Stimulated activated CD8-positive, alpha-beta memory T cell treated with anti-CD3 and anti-CD28 coated beads, Interleukin-4, amount 100 ng/mL, for 1 hour (primary cell): ENCODE measurements at places on chromosomes 6 and 20.

DNA sequence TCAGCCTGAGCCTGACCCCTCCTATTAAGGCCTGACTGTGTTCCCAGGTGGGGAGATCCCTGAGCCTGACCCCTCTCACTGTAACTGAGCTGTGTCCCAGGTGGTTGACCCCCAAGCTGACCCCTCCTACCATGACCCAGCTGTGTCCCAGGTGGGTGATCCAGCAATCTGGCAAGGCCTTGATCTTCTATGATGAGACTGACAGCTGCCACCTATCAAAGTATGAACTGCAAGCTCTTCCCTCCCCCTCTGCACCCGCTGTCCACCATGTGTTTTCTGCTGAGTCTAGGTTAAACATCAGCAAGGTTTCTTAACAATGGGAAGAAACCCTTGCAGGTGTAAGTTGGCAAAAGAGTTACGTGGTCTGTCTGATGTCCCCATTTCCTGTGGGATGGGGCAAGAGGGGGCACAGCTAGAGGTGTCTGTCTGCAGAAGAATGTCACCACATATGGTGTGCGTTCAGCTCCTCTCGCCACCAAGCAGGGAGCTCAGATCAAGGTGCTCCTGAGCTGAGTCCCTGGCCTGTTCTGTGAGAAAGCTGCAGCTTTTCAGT lies 5.9 kb downstream of the PXDC1 start:
- DNase-seq = no peak

DNA sequence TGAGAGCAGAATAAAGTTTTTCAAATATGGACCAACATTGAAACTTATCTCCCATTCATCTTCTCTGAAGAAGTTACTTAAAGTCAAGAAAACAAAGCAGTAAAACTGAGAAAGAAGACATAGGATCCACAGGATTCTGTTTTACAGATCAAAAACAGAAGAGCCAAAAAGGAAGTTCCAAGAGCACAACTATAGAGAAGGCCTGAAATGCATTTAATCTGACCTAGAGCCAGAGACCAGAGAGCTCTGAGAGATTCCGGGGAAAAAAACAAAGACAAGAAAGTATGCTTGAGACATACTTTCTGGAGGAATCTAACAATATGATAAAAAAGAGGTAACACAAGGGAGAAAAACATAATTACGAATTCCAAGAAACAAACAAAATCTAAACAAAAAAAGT lies 26.1 kb downstream of the SRPK1 start:
- no peak for DNase-seq

DNA sequence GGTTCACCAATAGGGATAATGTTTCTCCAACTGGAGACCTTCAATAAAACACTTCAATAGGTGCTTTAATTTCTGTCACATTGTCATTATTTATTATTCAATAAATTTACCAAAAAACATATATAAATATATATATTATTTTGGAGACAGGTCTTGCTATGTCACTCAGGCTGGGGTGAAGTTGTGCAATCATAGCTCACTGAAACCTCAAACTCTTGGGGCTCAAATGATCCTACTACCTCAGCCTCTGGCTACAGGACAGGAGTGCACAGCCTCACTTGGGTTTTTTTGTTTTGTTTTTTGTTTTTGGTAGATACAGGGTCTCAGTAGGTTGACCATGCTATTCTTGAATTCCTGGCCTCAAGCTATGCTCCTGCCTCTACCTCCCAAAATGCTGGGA lies 9.9 kb downstream of the SMLR1 start:
- no peak for DNase-seq

DNA sequence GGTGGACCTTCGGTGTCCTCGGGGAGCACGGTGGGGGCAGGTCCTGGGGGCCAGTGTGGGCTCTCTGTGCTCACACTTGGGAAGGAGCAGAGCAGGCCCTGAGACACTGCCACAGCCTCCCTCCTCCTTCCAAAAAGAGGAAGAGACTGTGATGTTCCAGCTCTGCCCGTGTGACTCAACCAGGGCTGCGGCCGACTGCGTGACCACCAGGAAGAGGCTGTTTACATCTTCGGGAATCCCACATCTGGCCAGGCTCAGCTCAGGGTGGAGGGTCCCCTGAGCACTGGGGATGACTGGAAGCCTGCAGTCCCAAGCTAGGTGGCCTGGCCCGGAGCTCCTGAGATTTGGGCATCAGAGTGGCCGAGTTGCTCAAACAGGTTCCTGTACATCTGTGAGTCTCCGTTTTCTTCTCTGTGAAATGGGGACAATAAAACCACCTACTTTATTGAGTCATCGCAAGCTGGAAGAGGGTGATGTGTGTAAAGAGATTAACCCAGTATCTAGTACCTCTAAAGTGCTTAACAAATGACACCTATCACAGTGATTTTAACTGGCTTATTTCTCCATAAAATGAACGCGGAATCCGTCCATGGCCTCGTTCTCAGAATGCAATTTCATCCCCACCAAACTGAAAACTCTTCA lies 242.1 kb downstream of the DLL1 start:
- no peak for DNase-seq

DNA sequence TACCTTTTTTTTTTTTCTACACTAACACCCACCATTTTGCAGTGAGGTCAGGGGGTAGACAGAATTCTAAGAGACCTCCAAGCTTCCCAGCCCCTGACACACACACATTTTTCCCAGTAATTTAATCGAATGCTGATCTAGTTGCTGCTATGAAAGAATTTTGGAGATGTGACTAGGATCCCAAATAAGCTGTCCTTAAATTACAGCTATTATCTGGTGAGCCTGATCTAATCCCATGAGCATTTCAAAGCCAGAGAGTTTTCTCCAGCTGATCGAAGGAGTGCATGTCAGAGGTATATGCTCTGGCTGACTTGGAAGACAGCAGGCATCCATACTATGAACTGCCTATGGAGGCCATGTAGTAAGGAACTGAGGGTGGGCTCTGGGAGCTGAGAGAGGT lies 503.8 kb upstream of the MARCKS start:
- no peak for DNase-seq

GRCh38 chr6:25302151-25302550 lies 23.0 kb downstream of the CARMIL1 start:
- no peak for DNase-seq

DNA sequence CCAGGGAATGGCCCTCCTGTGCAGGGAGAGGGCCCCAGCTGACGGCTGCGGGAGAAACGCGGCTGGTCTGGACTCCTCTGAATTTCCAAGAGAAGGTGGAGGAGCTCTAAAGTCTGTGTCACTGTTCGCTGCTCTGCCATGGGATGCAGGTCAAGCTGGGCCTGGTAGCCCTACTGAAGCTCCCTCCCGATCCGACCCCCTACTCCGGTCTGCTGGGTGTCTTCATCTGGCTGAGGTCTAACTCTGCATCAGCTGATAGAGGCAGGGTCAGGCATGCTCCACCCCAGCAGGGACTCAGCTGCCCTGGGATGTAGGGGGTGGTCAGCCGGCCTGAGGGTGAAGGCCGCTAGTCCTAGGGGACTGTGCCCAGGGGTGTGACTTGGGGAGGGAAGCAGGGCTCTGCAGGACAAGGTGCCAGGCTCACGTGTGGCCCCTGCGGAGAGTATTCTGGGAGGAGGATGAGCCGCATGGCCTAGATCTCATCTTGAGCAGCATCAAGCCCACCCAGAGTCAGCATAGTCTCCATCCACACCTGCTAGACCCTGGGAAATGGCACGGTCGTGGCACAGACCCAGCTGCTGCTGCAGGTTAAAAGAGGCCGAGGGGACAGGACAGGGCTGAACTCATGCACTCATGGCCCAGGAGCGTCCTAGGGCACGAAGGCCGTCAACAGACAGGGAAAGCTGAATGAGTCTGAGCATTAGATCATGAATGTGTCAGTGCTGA lies 1.4 kb downstream of the CST3 start:
- no peak for DNase-seq

DNA sequence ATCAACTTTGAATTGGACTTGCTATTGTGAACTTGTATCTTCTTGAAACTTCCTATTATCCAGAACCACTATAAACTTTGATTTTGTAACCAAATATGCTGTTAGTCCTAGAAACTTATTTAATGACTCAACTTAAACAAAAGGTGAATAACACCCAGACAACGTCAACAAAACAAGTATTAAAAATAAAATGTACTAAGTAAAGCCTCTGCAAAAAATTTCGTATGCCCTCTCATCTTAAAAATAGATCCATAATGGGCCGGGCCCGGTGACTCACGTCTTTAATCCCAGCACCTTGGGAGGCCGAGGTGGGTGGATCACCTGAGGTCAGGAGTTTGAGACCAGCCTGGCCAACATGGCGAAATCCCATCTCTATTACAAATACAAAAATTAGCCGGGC lies 401.7 kb downstream of the ESR1 start:
- no peak for DNase-seq
